ENCODE measurements at places on chromosomes 16 and 17.

DNA sequence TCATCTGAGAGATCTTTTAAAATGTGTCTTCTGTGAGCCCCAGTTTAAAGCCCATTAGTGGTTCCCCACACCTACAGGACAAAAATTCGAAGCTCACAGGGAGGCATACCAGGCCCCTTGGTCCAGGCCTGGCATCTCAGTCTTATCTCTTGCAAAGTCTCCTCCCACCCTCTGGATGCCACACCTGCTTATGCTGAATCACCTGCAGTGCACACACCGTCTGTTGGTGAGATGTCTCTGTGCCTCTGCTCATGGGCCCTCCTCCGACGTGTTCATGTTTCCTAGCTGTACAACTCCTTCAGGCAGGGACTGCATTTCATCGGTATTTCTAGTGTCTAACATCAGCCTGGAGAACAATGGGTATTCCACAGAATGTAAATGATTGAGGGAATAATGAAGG is 41.6 kb downstream of the RNF157 start:
- no peak for DNase-seq

- DNase-seq = no peak
Measured at GRCh38 chr16:24769806-24770205, 40.4 kb downstream of the TNRC6A start.

DNA sequence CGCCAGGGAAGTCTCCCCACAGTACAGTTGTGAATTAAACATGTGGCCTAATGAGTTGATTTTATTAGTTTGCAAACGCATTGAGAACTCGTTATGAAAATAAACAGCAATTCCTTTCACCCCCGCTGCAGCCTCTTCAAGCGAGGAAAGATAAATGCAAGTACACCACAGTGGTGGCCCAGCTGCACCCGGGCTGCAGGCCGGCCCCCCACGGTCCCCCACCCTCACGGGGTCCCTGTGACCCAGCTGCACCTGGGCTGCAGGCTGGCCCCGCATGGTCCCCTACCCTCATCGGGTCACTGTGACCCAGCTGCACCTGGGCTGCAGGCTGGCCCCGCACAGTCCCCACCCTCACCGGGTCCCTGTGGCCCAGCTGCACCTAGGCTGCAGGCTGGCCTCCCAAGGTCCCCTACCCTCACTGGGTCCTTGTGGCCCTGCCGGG is 32.2 kb downstream of the SDK2 start:
- no peak for DNase-seq

DNA sequence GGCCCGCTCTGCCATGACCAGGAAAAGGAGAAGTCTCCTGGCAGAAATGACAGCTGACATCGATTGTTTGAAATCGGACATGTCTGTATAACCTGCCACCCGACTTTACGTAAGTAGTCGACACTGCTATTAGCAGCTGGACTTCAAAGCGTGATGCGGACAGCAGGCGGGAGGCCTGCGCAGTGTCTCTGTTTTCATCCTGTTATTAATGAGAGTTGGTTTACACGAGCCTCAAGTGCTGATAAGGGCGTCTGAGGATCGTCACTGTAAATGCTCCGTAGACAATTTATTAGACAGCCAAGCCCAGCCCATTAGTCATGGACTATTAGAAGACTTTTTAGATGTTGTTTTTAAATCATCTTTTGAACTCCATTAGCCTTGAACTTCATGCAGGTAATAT is 328.3 kb downstream of the FOXL1 start:
- no peak for DNase-seq

DNA sequence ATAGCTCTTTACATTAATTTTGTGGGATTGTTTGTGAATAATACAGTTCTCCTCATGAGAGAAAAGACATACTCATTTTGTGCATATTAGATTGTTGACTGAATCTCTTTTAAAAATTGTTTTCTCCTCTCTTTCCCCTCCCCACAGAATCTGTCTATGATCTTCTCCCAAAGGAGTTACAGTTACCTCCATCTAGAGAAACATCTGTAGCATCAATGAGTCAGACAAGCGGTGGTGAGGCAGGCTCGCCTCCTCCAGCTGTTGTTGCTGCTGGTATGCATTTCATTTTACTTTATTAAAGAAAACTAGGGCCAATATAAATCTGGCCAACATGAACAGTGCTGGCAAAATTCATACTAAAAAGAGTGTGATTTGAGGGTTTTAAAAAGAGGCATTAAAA is 60.5 kb downstream of the NFAT5 start:
- DNase-seq = no peak
